ENCODE measurements at places on chromosomes 5 and 9.

- DNase-seq, result peak; percentile 30
Observed at GRCh38 chr5:2038321-2039179, 155.8 kb upstream of the IRX4 start.

DNA sequence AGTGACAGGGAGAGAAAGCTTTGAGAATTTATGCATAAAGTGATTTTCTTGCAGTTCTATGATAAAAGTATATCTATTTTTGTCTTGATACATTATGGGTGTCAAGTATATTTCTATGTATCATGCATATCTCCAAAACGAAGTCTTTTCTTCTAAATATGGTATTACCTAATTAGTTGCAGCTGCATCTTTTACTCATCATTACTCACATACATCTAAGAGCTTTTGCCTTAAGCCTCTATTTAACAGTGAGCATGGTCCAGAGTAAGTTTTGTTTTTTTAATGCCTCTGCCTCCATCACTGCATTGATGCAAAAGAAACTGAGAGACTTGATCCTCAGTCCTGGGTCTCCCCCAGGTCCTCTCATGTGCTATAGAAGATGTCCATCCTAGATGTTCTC, 40.0 kb upstream of the SMC5 start:
- no peak for DNase-seq

DNA sequence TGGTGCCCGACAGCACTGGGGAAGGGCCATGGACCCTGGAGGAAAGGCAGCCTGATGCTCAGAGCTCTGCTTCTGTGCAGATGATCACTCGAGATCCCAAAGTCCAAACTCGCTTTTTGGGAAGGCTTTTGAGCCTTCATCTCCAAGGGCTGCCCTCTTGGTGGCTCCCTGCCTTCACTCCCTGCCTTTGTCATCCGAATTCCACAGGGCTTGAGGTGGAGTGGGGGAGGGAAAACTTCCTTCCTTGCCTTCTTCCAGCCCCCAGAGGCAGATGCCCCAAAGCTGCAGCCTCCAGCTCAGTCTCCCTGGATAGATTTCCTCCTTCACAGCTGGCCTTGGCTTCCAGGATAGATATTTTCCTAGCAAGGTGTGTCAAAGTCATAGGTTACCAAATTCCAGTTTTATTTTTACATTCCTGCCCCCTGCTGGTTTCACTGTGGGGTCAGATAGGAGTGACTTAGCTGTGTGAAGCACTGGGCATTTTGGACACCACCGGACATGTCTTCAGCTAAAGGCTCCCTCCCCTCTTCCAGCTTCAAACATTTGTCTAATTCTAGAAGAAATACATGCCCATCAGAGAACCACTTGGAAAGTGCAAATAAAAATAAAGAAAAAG, 268.2 kb downstream of the HSPA4 start:
- no peak for DNase-seq

DNA sequence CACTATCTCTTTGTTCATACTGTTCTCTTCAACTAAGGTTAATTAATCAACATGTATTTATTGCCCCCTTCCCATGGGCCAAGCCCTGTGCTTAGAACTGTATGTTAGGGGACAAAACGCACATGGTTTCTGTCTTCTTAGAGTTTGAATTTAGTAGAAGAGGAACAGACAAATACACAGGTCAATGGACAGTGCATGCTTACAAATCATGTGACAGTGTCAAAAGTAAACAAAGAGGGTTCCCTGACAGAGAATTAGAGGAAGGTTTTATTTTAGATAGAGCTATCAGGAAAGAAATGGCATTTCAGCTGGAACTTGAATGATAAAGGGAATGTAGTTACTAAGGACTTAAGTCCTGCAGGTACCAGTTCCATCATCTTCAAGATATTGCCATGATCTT, 145.2 kb upstream of the CCDC152 start:
- DNase-seq, result no peak

DNA sequence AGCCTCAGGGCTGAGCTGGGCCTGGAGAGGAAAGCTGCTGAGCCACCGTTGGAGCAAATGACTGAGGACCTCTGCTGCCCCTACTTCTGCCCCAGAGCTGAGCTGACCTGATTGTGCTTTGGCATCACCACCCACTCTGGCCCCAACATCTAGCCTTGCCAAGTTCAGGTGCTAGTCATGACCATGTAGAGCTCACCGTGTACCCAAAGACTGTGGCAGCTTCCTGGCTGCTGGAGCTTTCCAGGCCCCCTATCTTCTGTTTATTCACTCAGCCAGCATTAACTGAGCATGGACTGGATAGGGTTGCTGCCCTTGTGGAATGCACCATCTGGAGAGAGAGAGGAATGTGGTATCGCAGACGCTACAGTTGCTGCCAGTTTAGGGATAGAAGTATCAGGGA, 49.1 kb downstream of the JADE2 start:
- DNase-seq, result no peak

DNA sequence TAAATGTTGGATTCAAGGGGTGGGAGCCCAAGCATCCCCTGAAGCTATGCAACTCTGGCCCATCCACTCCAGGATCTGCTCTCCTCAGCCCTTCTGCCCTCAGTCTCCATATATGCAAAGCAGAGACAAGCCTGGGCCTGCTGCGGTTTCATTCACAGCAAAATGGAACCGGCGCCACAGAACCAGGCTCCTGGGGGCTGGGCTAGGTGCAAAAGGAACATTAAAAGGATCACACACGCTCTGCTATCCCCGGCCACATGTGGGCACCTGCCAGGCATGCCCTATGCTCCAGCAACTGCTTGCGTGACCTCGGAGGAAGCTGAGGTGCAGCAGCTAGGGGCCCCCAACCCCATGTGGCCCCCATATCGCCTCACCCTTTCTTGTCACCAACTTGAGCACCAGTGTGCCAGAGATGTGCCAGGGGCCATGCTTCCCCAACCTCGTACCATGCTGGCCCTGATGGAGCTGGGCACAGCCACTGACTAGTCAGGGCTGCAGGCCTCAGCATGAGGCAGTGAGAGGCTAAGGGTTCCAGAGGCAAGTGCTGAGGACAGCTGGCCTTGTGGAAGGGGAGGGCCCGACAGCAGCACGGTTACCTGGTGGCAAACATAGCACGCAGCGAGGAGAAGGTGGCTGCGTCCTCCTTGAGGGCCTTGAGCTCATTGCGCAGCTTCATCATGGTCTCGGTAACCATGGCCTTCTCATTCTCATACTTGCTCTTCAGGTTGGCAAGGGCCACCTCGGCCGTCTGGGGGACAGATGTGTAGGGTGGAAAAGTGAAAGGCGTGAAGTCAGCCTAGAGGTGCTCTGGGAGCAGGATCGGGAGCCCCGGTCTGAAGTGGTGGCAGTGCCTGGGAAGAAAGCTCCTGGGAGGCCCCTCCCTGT, 47.2 kb downstream of the BICD2 start:
- no peak for DNase-seq

DNA sequence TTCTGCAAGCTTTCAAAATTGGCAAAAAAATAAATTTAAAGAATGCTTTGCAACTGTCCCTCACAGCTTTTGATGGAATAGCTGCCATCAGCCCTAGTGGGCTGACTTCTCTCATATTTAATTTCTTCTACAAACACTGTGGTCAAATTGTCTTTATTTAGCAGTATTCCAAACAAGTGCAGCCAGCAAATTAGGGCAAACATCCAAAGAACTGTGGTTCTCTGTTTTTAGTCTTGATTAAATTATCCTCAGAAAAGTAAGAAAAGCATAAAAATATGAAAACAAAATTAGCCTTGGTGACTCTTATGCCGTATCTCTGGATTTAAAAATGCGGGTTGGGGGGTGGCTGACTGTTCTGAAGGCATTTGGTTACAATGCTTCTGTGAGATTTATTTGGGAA, 95.8 kb upstream of the RETREG1 start:
- no peak for DNase-seq

GRCh38 chr5:180636403-180637075, 12.9 kb downstream of the FLT4 start:
- DNase-seq, result no peak
